HFFc6 (cell line): ENCODE measurements at places on chromosomes 5 and 9. TPM values are rescaled to one million over a fixed set of nuclear protein-coding genes. Genes with fewer than 3 reads are reported as not detected.

Gene NR2F1
- 21.6 to 24.7 TPM (median 22.6 TPM) in 3 replicates for total RNA-seq

Gene TMEFF1
- 1.4 to 1.5 TPM (median 1.5 TPM) in 3 replicates for total RNA-seq

Gene INSL4
- not detected in 3 replicates for total RNA-seq

Gene PCDHB12
- 0.57 to 0.83 TPM (median 0.63 TPM) in 3 replicates for total RNA-seq

Gene SNAPC3
- 36.3 to 41.2 TPM (median 40.6 TPM) in 3 replicates for total RNA-seq

Gene THBS4
- total RNA-seq = 0.20 to 0.73 TPM (median 0.48 TPM) in 3 replicates

Gene ZNF782
- 1.9 to 3.1 TPM (median 2.2 TPM) in 3 replicates for total RNA-seq

Gene PKD2L2
- not detected in 3 replicates for total RNA-seq

Gene IGFBPL1
- not detected in 2 replicates for total RNA-seq

Gene RMI1
- 8.2 to 12.2 TPM (median 11.8 TPM) in 3 replicates for total RNA-seq

Gene TTC39B
- 5.7 to 6.1 TPM (median 6.1 TPM) in 3 replicates for total RNA-seq

Gene IL4
- total RNA-seq = not detected in 3 replicates
